ENCODE measurements at places on chromosomes 2 and 18.

- no peak for DNase-seq
Observed at GRCh38 chr2:44189104-44189503, 20.4 kb downstream of the PPM1B start.

DNA sequence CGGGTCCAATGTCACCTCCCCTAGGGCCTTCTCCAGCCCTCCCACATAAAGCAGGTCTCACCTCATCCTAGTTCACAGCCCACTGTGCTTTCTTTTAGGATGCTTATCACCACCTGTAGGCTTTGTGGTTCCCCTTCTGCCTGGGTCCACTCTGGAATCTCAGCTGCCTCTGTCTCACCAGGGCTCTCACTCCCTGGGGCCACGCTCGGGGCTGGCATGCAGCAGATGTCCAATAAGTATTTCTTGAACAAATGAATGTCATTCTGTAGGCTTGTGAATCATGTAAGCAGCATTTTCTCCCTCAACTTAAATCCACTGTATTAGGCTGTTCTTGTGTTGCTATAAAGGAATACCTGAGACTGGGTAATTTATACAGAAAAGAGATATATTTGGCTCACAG is 4.3 kb upstream of the SH3BP4 start:
- DNase-seq = no peak

DNA sequence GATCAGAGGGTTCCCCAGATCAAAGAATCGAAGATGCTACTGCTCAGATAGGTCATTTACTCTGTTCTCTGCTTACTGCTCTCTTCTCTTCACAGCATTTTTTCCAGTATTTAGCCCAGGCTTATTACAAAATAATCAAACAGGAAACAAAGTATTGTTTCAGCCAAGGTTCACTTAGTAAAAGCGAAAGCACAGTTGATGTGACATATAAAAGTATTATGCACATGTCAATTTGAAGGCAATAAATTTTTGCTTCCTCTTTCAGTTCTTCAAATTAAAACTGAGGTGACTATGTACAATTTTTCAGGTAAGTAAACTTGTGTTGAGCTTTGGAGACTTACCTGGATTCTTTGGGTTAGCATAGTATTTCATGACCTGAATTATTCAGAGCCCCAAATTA is 262.8 kb upstream of the CHST9 start:
- no peak for DNase-seq

- DNase-seq = no peak
Observed at GRCh38 chr2:241849616-241850543, 8.8 kb downstream of the PDCD1 start.

DNA sequence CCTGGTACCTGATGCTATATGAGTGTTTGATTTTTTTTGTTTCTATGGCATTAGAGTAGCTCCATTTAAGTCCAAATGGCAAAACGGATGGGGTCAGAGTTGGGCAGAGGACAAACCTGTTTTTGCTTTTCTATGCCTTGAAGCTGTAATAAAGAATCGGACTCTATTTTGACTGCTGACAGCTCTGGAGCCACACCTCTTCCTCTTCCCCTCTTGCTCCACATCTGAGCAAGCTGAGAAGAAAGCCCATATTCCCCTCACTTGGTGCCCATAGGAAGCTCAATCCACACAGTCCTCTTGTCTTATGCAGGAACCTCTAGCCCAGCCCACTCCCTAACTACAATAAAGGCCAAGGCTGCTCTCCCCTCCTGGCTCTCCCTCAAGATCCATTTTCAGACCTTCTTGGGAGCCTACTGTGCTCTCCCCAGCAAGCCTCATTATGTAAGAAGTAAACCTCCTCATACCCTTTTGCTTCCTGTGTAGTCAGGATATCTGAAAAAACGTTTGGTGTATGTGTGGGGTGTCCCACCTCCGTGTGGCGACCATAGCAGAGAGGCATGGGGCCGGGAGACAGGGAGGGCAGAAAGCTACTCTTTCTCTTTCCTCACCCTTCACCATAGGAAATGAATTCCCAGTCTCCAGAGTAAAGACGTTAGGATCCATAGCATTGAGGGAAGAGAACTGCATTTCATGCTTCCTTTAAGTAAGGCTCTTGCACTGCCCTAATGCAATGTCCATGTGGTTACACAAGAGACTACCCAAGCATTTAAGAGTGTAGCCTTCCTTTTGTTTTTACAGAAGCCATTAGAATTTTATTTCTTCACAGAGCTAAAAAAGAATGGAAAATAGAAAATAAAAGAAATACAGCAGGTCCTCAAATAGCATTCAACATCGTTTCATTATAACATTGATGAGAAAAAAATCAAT is 41.9 kb upstream of the RAPGEF4 start:
- no peak for DNase-seq

- no peak for DNase-seq
Observed at GRCh38 chr2:186918495-186918894, 69.5 kb upstream of the ZSWIM2 start.

DNA sequence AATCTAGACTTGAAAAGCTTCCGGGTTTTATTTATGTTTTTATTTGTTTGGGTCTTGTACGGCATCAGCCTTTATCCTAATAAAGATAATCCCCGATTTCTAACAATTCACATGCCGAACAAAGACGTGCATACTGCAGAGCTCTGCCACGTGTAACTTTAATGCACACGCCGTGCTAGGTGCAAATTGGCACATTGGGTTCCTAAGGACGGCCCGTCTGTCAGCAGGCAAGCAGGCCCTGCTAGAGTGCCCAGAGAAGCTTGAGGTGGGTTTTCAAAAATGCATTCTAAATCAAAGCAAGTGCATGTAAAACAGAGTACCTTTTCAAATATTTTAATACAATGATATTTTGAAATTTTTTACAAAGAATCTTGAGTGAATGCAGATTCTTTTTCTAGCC is 806.4 kb upstream of the POU3F3 start:
- DNase-seq = no peak

DNA sequence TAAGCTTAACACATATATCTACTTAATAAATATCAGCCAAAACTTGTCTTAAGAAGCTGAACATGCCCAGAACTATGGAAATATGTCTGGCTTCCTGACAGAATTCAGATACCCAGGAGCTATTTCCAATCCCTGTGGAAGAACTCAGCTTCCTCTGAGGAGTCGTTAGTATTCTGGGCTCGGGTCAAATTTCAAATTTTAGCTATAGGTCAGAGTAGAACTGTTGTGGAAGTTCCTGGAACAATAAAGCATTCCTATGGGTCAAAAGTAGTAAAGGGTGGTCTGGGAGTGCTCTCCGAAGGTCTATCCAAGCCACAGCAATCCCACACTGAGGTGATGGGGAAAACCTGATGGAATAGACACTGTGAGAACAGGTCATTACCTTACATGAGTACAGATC is 342.7 kb upstream of the CHST9 start:
- no peak for DNase-seq

- DNase-seq = no peak
Observed at GRCh38 chr18:10142496-10143160, 228.8 kb downstream of the VAPA start.

DNA sequence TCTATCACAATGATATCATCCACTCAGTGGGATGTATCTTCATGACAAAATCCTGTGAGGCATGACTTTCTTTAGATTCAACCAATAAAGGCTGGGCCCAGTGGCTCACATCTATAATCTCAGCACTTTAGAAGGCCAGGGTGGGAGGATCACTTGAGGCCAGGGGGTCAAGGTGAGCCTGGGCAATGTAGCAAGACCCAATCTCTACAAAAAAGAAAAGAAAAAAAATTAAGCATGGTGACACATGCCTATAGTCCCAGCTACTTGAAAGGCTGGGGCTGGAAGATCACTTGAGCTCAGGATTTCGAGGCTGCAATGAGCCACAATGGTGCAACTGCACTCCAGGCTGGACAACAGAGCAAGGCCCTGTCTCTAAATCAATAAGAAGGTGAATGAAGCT is 68.0 kb downstream of the PLB1 start:
- no peak for DNase-seq

DNA sequence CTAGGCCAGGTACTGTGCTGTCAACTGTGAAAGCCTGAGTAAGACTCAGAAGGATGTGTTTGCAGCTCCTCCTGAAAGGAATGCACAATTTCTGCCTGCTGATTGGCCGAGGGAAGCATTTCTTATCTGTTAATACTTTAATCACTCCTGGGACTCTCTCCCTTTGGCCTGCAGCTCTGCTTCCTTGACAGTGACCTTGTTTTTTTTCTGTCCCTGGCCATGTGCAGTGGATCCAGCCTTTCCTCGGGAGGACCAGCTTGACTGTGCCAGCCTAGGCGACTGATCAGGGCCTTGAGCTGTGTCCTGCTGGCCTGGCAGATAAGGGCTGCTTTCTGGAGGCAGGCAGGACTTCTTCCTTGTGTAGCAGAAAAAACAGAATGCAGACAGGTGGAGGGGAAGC is 10.0 kb downstream of the RNF144A start:
- DNase-seq = no peak

- no peak for DNase-seq
Observed at GRCh38 chr2:39608686-39609441, 56.9 kb upstream of the TMEM178A start.

DNA sequence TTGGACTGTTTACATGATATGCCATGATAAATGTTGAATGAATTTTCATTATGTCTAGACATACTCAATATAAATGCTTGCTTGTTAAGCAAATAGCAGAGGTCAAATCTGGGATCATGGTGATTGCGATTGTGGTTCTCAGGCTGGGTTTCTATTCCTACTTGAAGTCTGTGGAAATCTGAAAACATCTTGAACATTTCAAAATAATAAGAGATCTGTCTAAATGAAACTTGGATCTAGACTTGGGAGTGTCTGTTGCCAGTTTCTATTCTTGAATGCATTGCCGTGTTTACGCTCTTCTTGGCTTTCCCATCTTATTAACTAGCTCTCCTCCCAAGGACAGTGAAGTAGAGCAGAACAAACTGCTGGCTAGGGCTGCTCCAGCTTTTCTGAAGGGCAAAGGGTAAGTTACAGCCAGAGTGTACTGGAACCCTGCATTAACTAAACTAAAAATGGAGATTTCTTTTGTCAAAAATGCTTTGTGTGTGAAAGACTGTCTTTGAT is 127.7 kb downstream of the DTNA start:
- no peak for DNase-seq

DNA sequence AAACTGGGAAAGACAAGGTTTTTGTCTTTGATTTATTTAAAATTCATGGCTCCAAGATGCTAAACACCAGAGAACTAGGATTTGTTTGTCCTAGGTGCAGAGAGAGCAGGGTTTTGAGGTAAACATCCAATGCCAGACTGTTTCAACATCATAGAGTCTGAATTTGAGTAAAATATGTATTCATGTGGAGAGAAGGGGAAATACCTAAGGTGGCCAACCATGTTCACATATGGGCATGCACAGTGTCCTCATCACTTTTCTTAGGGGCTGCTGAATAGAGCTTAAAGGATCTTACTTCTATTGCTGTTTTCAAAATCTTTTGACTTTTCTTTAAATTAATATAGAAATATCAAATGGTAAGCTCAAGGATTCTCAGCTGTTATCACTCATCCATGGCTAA is 287.0 kb upstream of the CCDC68 start:
- DNase-seq = no peak

DNA sequence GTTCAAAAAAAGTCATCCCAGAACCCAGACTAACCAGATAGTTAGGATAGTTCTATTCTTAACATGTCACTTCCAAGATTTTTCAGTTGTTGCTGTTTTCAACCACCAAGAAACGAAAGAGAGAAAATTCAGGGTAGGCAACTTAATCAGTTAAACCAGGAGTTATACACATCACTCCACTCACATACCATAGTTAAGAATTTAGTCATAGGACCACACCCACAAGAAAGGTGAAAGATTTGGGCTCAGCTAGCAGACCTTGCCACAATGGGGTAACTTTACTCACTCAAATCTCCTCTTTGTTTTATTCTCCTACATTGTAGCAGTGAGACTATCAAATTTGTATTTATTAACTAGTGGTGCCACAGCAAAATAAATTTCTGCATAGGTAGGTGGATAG is 473.6 kb downstream of the NUP35 start:
- no peak for DNase-seq

DNA sequence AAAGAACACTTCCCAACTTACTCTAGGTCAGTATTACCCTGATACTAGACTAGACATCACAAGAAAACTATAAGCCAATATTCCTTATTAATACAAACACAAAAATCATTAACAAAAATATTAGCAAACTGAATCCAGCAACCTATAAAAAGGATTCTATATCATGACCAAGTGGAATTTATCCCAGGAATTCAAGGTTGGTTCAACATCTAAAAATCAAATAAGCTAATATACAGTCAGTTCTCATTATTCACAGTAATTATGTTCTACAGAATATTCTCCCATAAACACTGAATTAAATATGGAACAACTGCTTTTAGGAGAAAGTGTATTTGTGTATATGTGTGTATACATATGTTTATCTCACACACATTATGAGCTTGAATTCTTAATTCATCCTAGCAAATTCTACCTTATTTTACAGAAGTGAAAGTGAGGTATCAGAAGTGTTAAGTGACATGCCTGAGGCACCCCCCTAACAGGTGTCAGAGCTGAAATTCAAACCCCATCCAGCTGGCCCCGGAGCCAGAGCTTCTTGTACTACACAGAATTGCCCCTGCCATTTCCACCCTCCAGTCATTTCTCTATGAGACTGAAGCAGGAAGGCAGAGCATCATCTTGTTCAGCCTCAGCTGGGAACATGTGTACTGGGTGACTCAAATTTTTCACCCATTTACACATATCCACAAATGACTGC is 77.8 kb downstream of the MALT1 start:
- DNase-seq = peak; percentile 57

DNA sequence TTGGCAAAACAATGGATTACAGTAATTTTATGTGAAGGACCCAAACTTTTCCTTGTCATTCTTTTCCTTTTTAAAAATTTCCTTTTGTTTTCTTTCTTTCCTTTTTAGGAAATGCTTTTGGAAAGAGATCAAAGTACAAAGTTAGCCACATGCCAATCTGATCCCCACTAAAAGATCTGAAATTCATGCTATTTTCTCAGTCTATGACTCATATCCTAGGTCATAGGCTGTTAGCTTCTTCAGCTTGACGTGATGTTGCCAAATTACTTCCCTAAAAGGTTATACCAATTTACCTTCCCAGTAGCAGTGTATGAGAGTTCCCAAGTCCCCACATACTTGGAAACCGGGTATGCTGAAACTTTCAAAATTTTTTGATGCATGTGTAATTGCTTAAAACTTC is 355.3 kb downstream of the INSIG2 start:
- DNase-seq = no peak

DNA sequence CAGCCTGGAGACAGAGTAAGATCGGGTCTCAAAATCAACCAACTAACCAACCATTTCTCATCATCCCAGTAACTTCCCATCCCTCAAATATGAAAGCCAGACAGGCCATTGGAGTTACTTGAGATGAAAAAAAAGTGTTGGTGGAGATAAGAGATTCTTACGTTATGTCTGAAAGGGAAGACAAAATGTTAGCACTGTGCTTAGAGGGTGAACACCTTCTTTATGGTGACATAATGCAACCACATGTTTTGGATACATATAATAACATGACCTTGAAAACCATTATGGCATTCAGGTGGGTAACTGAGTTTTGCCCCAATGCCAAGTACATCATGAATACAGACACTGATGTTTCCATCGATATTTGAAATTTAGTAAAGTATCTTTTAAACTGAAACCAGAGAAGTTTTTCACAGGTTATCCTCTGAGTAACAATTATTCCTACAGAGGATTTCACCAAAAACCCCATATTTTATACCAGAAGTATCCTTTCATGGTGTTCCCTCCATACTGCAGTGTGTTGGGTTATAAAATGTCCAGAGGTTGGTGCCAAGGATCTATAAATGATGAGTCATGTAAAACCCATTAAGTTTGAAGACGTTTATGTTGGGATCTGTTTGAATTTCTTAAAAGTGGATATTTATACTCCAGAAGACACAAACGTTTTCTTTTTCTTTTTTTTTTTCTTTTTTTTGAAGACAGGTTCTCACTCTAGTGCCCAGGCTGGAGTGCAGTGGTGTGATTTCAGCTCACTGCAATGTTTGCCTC is 45.5 kb downstream of the AAK1 start:
- no peak for DNase-seq

Data from NAMALWA (cell line).